ENCODE measurements at places on chromosomes 6 and 20.

DNA sequence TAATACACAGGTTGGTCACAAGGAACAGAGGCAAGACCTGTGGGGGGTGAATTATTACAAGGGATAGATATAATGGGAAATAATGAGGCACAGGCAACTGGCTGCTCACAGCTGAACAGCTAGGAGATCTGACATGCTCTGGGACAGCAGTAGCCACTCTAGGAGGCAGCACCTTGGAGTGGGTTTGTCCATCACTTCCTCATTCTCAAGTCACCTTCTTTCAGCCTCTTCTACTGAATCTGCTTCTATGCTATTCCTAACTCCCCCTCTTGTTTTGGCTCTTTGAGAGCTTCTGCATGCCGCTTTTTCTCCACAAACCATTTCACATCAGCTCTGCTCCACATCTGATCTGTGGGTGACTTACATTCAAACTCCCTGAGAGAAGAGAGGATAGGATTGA, 345.5 kb upstream of the MAP3K7 start:
- no peak for DNase-seq

- peak; percentile 43 for DNase-seq
Observed at GRCh38 chr6:41732591-41733359, 2.6 kb downstream of the TFEB start.

DNA sequence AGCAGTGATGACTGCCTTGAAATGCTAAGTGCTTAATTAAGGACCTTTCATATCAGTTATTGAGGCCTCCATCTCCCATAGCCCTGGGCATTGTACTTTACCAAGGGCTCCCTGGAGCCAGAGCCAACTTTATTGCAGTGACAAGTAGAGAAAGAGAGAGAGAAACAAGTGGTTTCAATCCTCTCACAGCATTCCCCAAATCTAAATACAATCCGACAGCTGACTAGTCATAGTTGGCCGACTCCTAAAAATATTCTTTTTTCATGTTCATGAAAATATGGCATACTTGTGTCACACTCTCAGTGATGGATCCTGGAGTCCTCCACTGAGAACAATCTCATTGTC, 127.0 kb upstream of the TFAP2D start:
- no peak for DNase-seq

DNA sequence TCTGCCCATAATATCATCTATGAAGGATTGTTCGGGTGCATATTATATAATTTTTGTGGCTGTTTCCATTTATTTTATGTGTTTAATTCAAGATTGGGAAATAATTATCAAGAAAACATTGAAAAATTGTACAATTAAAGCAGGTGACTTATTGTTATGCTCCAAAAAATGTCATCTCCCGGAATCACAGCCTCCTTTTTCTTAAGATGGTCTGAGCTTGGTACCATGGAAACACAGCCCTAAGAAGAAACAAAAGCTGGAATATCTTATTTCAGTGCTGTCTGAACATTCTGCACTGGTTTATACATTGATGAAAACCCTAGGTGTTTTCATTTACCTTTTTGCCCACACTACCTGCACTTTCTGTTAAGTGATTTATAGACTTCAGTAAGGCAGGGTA, 367.2 kb downstream of the ARHGAP18 start:
- DNase-seq: no peak

- DNase-seq: peak; percentile 44
Observed at GRCh38 chr6:27630727-27631608, 158.1 kb upstream of the ZNF184 start.

DNA sequence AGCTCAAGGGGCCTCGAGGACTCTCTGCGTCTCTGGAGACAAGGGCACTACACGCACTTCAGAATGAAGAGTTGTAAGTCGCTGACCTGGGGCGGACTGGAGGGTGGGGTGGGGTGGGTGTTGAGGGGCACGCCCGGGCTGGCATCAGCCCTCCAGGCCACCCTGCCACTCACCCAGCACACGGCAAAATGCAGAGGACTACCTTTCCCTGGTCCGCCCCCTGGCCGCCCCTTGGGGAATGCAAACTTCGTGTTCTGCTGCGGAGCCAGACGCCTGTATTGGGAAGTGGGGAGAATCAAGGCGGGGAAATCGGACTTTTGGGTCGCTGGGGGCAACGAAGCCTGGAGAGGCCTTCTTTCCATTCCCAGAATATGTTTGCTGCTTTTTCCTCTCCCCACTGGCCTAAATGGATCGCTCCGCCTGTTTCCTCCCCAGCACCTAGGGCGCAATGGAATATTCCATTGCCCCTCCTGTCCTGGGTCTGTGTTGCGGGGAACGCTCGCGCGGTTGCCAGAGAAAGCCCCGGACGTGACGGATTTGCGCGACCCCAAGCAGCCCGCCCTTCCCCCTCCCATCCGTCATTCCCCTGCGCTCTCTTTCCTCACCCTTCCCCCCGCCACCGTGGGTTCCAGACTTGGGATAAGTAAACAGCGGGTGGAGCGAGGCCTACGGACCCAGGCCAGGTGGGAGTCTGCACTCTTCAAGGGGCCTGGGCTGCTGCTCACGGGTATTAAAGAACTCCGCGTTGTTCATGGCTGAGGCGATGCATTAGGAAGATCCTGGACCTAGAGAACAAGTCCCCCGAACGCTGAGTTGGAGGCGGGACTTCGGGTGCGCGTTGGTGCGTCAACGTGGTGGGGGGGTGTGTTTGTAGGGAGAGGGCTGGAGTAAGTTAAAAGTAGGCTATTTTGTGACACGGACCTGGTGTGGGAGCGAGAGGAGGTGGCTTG, at the start of gene PPT2:
Gene PPT2, plus strand, starts transcription at position 578 of the 950 bp plus-strand sequence. CDS start 454 bp downstream, outside the sequence.
- DNase-seq: peak; percentile 88

DNA sequence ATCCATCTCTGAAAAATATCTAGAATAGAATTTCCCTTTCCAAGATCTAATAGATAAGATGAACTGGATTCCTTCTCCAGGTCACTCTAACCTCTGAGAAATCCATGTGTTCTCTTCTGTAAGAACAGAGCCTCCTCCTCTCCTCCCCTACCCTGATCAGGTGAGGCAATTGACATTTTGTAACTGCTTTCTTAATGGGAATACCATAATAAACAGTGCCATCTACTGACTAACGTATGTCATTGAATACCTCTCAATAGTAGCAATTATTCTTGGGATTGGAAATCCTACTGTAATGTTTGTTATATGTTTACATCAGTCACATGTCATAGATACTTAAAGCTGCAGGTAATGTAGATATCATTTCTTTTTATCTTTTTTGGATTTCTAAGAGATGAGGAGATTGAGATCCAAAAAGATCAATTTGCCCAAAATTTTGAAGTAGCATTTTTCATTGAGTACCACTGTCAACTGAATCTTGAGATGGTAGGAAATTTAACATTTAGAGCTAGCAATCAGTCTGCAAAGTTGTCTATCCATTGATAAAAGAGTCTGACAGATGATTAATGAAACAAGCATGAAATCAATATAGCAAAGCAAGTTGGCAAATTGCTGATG, 365.8 kb upstream of the HSF2 start:
- DNase-seq: no peak

DNA sequence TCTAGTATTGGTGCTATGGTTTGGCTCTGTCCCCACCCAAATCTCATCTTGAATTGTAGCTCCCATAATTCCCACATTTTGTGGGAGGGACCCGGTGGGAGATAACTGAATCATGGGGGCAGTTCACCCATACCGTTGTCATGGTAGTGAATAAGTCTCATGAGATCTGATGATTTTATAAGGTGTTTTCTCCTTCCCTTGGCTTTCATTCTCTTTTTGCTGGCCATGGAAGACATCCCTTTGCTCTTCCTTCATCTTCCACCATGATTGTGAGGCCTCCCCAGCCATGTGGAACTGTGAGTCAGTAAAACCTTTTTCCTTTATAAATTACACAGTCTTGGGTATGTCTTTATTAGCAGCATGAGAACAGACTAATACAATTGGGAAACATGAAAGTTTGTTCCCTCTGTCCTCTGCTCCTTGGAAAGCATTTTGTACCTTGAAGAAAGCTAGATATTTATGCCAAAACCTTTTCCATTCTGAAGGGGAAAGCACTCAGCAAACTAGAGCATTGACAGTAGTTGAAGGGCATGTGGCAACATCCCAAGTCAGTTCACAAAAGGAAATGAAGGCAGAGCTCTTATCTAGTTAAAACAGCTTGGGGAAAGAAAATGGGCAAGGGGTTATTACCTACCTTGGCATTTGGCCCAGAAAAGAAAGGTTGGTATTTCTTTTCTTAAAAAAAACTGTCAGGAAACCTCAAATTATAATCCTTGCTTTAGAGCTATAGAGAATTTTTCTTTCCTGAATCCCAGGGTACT, 10.7 kb upstream of the TNFAIP3 start:
- DNase-seq: no peak

- no peak for DNase-seq
Observed at GRCh38 chr20:61126369-61127195, 125.5 kb upstream of the CDH4 start.

GRCh38 chr6:119343167-119343566, 6.4 kb downstream of the MAN1A1 start:
- no peak for DNase-seq

DNA sequence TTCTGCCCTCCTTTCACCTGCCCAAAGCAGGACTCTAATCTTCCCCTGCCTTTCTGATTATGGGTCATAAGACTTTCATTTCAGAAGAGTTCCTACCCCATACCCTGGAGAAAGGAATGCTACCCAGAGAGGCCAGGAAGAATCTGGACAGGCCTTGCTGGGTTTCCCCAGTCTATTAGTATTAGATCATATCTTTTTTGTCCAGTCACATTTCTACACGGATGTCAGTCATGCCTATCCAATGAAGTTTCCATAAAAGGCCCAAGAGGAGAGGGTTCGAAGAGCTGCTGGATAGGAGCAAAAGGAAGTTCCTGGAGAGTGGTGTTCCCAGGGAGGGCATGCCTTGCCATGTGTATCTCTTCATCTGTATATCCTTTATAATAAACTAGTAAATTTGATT, 3.2 kb downstream of the POLH start:
- peak; percentile 64 for DNase-seq

Measured in foreskin keratinocyte (primary cell).